ENCODE measurements at places on chromosomes 6 and 20. TPM values are rescaled to one million over a fixed set of nuclear protein-coding genes. Genes with fewer than 3 reads are reported as not detected.

Gene POM121L2
- total RNA-seq = not detected

Gene TFAP2A
- 25.0 TPM for total RNA-seq

- DNase-seq = no peak
Measured at GRCh38 chr6:104862456-104862855, 2.7 kb upstream of the HACE1 start.

Gene BFSP1
- total RNA-seq = 1.3 TPM

Gene GABRR1
- total RNA-seq = 0.20 TPM

DNA sequence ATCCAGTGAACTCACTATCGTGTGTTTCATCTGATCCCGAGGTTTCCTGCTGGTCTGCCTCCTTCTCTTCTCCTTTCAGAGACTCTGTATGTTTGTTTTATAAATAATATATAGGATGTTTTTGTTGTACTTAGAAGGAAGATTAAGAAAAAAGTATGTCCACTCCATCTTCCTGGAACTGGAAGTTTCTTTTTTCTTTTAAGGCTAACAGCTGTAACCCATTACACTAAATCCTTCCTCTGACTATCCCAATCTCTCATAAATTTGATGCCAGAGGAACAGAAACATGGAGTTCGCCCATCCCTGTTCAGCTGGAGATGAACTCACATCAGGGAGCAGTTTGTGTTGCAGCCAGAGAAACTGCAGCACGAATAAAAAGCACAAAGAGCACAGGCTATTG lies 20.7 kb downstream of the RIPK1 start:
- peak; percentile 72 for DNase-seq

GRCh38 chr6:44954281-44954680 lies 373.8 kb upstream of the RUNX2 start:
- no peak for DNase-seq

- DNase-seq = no peak
Measured at GRCh38 chr20:60424267-60424902, 466.2 kb downstream of the CDH26 start.

DNA sequence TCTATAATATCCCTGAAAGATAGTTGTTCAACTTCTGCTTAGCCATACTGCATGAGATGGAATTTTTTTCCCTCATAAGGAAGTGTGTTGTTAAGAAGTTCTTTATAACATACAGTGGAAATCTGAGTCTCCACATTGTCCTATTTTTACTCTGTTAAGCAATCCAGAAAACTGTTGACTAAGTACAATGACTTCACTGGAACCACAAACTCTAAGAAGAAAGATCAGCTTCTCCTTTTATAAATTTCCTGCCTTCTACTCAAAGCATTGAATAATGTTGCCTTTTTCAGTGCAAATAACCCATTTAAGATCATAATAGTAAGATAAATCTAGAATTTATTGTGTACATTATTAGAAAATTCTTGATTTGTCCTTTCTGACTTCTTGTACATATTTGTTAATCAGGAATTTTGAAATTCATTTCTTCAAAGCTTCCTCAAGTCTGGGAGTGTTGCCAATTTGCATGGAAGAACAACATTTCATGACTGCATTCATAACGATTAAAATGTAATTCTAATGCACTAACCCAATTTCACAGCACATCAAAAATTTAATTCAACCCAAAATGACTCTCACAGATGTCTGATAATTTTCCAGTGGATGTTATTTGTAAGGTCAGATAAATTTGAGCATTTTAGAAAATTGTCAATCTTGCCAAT lies 45.6 kb upstream of the ANKEF1 start:
- peak; percentile 54 for DNase-seq

- DNase-seq = peak; percentile 57
Measured at GRCh38 chr20:38152621-38153221, 12.3 kb downstream of the TGM2 start.

Gene SIRPB1
- total RNA-seq = 0.99 TPM

DNA sequence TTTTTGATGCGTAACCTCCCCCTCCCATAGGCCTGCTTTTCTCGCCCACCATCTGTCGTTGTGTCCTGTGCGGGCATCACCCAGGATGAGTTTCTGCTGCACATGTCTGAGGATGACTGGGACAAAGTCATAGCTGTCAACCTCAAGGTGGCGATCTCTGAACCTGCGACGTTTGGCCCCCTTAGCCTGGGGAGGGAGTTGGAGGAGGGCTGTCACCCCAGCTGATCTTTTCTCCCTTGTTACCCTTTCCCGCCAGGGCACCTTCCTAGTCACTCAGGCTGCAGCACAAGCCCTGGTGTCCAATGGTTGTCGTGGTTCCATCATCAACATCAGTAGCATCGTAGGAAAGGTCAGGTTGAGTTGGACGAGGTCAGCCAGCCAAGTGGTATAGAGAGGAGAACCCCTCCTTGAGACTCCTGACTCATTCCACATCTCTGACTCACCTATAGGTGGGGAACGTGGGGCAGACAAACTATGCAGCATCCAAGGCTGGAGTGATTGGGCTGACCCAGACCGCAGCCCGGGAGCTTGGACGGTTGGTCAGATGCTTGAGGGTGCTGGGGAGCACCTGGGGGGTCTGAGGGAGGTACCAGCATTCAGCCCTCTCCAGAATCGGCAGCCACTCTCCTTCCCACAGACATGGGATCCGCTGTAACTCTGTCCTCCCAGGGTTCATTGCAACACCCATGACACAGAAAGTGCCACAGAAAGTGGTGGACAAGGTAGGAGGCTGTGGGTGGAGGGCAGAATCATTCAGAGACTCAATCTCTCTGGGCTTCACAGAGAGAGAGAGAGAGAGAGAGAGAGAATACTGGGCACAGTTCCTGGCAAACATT lies 954 bp downstream of the HSD17B8 start:
- DNase-seq = no peak

GRCh38 chr6:73058736-73059135 lies 166.6 kb downstream of the KHDC1L start:
- DNase-seq = no peak

DNA sequence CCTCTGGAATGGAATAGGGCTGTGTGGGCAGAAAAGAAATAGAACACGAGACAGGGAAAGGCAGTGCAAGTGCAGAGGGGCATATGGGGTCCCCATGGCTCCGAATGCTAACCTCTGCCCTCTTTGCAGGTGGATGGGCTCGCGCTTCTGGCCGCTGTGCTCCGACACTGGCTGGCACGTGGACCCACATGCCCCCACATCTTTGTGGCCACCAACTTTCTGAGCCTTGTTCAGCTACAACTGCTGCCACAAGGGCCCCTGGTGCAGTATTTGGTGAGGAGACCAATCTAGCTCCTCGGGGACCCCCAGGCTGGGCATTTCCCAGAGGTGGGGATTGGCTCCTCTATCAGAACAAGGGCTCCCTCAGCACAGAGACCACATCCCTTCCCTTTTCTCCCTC lies 1.1 kb upstream of the SAPCD1 start:
- DNase-seq = no peak

DNA sequence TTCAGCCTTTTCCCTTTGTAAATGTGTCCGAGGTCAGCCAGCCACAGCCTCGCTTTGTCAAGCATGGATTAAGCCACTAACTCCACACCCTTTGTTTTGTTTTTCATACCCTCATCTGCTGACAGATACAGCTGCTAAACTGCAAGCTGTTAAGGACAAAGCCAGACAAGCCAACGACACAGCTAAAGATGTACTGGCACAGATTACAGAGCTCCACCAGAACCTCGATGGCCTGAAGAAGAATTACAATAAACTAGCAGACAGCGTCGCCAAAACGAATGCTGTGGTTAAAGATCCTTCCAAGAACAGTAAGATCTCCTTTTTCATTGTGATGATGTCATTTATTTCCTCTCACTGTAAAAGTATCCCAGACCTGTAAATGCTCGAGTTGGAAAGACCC lies 269.3 kb downstream of the ARHGAP18 start:
- DNase-seq = no peak

Gene TRAM2
- total RNA-seq = 16.8 TPM

GRCh38 chr6:39517756-39518155 lies 195.3 kb upstream of the KCNK16 start:
- peak; percentile 42 for DNase-seq

DNA sequence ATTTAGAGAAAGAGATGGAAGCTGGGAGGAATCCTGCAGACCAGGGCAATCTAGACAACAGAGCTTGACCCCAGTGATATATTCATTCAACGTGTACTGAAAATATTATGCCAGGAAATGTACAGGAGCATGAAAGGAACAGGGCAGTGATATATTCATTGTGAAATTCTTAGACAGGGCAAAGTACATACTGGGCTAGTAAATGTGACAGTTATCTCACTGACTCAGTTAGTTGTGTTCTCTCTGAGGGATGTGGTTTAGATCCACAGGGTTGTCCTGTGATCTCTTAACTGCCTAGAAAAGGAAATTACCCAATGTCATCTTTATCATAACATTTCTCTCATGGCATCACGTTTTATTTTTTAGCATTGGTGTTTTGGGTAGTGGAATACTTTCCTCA lies 891.3 kb downstream of the EYS start:
- DNase-seq = no peak
